Tibial nerve (tissue), 4 donors: ENCODE measurements at places on chromosomes 6 and 20. TPM values are rescaled to one million over a fixed set of nuclear protein-coding genes. Genes with fewer than 3 reads are reported as not detected.

FOXP4 gene
- total RNA-seq: 13.8 TPM

CLDN20 gene
- 2.9 TPM for total RNA-seq

HCK gene
- total RNA-seq: 14.9 TPM

GRCh38 chr6:57040011-57040410 is 6.5 kb upstream of the KIAA1586 start:
- no peak for DNase-seq

DNA sequence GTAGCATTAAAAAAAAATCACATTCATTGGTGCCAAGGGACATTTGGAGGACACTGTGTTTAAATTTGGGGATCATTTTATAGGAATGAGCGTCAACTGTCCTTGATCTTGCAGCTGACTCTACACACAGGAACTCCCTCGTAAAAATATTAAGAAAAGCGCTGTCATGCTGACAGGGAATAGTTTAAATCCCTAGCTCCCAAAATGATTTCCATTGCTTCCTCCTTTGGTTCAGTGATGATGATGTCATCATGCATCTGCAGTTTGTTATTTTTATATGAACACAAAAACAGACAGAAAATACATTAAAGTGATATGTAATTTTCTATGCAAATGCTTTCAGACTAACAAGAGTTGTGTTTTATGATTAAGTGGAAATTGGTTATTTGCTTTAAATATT is 275.6 kb downstream of the BTBD9 start:
- no peak for DNase-seq

DNA sequence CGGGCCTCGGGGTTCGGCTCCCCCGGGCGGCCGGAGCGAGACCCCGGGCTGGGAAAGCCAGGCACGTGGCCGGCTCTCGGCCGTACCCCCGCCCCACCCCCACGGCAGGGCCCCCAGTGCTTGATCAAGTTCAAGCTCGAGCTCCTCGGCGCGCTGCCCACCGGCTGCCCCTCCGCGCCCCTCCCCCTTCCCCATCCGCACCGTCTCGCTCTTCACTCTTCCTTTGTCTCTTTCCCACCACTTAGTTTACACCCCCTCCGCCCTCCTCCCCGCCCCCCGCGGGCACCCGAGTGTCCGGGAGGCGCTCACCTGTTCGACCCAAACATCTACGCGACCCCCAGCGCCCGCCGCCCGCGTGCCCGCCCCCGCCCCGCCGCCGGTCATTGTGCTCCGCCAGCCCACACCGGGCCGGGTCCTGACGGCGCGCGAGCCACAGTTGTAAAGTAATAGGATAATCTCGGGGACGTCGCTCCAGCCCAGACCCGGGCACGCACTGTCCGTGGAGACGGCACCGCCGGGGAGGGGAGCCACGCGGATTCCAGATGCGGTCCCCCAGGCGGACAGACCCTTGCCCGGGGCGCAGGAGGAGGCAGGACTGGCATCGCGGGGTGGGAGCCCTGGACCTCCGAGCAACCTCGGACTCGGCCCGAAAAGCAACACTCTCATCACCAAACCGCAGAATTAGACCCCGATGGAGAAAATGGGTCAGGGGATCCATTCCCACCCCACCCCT is 100.7 kb downstream of the NOL4L start:
- no peak for DNase-seq

GRCh38 chr6:76703285-76703684 is 630.8 kb upstream of the IMPG1 start:
- DNase-seq: no peak

DNA sequence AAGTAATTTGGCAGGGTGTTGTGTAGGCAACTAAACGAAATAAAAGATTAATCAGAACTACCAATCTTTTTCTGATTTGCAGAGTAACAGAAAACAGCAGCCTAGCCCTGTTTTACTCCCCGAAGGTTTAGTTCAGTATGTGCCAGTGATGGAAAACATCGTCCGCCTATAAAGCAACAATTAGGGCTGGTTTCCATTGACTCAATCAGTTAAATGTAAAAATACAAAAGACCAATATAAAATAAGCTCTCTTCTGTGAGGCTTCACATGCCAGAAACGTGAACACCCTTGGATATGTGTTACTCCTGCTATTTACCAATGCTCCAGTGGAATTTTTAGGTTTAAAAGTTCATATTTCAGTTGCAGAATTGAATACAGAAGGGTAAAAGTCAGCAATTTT is 210.5 kb upstream of the RSPO3 start:
- DNase-seq: no peak
